ENCODE measurements at places on chromosomes 13 and 19.

DNA sequence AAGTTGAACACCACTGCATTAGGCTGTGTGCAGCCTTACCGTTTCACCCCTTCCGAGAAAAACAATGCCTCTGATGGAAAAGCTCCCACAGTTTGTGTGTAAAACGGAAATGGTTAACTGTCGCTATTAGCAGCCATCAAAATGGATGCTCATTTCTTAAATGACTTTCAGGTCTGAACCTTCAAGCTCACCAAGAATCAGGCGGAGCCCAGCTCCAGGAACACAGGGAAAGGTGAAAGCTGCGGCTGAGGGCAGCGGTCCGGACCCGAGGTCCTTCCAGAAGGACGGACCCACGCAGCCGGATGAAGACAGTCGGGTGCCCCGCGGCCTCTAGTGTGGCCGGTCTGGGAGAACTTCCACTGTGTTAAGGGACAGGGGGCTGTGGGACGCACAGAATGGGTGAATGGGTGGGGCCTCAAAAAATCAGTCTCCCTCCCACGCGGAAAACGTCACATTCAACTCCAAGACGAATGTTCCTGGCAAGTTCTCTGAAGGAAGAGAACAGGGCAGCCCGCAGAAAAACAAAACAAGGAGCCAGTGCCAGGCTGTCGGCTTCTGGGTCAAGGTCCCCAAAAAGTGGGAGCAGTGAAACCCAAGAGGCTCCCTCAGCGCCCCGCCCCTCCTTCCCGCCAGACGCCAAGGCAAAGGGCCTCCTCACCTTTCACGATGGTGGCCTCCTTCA lies 4.9 kb downstream of the IRS2 start:
- DNase-seq = no peak

DNA sequence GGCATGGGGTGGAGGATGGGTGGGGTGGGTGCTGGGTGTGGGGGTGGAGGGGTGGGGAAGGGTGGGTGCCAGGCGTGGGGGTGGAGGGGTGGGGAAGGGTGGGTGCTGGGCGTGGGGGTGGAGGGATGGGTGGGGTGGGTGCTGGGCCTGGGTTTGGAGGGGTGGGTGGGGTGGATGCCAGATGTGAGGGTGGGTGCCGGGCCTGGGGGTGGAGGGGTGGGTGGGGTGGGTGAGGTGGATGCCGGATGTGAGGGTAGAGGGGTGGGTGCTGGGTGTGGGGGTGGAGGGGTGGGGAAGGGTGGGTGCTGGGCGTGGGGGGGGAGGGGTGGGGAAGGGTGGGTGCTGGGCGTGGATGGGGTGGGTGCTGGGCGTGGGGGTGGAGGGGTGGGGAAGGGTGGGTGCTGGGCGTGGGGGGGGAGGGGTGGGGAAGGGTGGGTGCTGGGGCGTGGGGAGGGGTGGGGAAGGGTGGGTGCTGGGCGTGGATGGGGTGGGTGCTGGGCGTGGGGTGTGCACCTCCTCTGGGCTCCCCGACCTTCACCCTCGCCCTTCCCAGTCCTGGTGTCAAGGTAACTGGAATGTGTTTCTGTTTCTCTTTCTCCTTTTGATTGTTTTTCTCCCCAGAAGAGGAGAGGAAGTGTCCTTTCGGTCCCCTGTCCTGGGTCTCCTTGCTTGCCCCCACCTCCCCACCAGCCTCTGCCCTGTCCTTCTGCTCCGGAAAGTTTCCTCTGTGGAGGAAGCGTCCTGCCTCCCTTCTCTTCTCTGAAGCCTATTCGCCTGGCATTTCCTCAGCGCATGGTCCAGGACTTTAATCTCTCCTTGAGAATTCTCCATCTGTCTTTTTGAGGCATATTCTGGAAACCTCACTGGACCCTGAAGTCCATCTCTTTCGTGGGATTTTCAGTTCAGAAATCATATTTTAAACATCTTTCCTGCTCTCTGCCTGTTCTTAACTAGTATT lies 22.9 kb upstream of the CFAP97D2 start:
- DNase-seq = no peak

DNA sequence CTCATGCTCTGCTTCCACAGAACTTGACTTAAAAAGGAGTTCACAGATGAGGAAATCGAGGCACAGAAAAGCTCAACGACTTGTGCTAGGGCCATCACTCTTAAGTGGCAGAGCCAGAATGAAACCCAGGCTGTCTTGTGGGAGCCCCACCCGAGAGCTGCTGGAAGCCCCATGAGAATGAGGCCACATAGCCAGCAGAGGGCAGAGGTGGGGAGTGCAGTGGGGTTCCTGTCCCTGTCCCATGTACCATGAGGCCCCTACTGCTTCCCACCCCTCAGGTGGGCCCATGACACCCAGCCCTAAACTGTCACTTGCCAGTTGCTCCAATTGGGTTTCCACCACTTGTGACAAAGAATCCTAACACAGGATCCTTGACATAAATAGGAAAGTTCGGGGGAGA lies 175.9 kb downstream of the IRS2 start:
- no peak for DNase-seq

DNA sequence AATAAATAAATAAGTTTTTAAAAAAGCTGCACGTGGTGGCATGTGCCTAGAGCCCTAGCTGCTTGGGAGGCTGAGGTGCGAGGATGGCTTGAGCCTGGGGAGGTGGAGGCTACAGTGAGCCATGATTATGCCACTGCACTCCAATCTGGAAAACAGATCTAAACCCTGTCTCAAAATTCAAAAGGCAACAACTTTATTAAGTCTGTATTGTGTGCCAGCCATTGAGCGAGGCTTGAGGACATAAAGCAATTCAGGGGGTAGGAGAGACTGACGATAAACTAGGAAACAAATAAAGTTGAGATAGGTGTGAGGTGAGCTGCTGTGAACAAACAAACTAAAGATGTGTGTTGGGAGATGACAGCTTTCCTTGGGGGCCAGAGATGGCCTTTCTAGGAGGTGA lies 8.7 kb downstream of the CELF5 start:
- DNase-seq = no peak

DNA sequence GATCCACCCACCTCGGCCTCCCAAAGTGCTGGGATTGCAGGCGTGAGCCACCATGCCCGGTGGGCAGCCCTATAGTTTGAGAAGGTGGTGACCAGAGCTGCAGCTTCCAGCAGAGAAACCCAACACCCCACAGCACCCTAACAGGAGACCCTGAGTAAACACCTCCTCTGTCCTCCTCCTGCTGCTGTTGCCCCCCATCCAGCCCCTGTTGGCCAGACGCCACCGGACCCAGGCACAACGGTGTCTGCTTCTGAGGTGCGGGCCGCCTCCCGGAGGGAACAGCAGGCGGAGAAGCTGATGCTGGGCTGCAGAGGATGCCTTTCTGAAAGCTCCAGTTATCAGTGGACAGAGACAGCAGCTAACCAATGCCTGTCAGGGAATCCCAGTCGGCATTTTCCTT lies 175.5 kb downstream of the COL4A1 start:
- no peak for DNase-seq

GRCh38 chr13:113359571-113359970 lies 4.4 kb downstream of the GRTP1 start:
- no peak for DNase-seq

GRCh38 chr13:71087432-71087831 lies 779.6 kb downstream of the DACH1 start:
- no peak for DNase-seq

DNA sequence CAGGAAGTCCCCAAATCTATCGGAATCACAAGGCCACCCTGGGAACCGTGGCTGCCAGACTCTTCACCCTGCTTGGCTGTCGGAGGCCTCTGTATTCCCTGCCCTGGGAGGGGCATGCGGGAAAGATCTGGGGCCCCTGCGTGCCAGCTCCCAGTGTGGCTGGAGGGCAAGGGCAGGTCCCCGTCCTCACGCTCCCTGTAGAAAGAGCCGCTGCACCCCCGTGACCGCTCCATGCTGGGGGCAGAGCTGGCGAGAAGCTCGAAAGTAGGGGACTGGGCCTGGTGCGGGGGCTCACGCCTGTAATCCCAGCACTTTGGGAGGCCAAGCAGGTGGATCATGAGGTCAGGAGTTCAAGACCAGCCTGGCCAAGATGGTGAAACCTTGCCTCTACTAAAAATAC lies 208.4 kb upstream of the SOX1 start:
- DNase-seq = no peak

DNA sequence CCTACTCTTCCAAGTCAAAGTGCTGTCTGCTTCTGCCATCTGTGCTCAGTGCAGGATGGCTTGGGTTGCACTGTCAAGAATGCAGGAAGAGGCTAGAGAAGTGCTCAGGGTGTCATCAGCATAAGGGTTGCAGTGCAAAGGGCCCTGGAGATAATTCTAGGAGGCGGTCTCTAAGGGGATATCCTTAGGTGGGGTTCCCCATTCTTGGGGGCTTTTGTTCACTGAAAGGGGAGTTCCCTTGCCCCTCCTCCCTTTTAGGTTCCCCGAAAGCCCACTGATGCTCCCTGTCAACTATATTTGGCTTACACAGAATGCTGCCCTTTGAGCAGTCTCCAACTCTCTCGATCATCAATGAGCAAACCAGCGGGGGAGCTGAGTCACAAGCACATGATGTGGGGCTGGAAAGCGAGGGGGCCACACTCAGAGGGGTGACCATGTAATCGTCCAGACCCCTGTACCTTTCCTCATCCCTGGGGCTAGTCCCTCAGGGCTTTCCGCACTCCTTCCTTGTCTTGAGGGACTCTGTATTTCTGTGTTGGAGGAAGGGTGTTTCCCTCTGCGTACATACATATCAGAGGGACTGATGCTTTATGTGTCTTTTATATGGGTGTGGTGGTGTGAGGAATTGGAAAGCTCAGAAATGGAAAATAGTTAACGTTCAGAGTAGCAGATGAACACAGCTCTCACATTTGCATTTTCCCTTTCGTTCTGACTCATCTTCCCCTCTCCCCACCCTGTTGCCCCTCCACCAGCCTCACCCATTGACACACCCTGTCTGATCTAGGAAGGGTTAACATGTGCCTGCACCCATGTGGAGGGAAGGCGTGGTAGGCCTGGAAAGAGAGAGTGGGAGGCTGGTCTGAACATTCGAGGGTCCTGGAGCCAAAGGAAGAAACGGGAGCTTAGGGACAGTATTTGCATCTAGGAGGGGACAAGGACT lies 6.7 kb downstream of the ZBTB32 start:
- no peak for DNase-seq

- DNase-seq = no peak
Measured at GRCh38 chr13:105097521-105097920, 1437.9 kb downstream of the EFNB2 start.

GRCh38 chr13:50140153-50140552 lies 124.9 kb downstream of the KCNRG start:
- no peak for DNase-seq

DNA sequence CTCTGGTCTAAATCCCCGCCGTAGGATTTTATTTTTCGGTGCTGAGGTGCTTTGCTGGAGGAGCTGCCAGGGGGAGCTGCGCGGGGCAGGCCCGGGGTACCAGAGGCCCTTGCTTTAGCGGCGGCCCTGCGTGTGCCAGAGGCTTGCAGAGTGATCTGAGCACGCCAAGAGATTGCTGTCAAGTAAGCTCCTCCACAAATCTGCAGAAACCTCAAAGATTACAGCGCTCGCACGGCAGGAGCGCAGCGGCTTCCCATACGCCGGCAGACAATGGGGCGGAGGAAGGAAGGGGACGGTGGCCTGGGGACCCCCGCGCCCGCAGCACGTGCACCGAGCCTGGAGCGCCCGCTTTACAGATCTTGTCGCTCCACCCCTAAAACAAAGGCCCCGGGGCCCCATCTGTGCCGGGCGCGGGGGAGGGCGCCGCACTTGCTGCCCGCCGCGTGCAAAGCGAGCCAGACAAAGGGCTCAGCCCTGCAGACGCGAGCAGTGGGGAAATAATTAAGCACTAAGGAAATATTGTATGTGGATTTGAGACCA lies 9.1 kb upstream of the C19orf12 start:
- no peak for DNase-seq

- DNase-seq = no peak
Measured at GRCh38 chr13:109973279-109973678, 186.9 kb upstream of the IRS2 start.

- DNase-seq = no peak
Measured at GRCh38 chr13:68666774-68667397, 1436.8 kb upstream of the PCDH9 start.

DNA sequence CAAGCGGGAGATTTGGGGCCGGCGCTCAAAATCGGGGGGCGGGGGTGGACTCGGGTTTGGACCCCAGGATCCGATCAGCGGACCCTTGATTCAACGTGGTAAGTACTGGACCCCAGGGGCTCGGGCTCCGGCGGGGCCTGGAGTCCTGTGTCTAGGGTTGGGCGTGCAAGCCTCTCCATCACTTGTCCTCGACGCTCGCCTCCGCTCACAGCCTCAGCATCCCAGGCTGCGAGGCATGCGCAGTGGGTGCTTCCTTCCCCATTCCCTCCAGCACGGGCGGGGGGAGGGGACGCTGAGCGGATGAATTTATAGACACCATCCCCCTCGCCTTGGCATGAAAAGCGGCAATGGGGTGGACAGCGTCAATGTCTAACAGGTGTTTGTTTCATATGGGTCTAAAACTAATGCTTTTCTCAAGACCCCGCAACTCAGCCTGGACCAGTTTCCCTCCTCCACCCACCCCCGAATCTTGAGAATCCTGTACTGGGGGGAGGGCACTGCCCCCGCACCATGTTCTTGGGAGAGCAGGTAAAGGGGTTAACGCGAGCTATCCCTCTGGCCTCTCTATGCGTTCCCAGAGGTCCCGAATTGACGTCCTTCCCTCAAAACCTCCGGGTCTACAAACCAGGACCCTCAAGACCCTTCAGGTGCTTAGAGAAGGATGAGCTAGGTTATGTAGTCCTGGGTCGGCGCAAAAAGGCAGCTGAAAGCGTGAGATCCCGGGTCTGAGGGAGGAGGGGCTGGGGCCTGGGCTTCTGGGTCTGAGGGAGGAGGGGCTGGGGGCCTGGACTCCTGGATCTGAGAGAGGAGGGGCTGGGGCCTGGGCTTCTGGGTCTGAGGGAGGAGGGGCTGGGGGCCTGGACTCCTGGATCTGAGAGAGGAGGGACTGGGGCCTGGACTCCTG lies 579 bp downstream of the CPT1C start:
- no peak for DNase-seq

GRCh38 chr13:41578371-41578770 lies 121.0 kb downstream of the RGCC start:
- DNase-seq = no peak

- no peak for DNase-seq
Measured at GRCh38 chr19:34241513-34242337, 12.6 kb upstream of the GARRE1 start.
